Amygdala (tissue), 56 donors: ENCODE measurements at places on chromosomes 7 and 10.

DNA sequence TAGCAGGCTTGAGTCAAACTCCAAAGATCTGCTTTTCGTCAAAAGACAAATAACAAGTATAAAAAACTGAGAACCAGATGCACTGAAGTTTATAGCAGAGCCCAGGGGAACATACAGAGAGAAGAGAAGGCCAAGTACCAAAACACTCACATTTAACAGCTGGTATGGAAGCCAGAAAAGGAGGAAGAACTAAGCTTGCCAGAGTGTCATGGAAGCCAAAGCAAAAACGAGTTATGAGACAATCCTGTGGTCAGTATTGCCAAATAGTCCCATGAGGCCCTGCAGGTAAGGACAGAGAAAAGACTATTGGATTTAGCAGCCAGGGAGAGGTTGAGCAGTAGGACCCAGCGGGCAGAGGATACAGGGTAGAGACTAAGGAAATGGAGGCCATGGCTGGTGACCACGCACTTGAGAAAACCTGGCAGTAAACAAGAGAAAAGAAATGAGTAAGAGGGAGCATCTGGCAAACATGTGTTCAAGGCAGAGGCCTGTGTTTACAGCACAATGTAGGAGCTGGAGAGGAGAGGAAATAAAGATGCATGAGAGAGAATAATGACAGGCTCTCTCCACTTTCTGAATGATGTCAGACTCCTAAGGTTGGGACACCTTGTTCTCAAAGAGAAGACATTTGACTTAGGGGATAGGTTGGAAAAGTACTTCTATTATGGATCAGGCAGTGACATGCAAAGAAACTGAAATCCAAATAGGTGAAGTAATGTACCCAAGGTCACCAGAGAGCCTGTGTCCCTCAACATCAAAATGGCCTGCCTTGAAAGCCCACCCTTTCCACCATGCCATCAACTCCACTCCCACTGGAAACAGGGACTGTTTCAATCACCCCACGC lies 9.1 kb downstream of the CREB3L2 start:
- no peak for DNase-seq

GRCh38 chr10:17200001-17200911 lies 1.2 kb downstream of the TRDMT1 start:
- DNase-seq = no peak

- DNase-seq = no peak
Measured at GRCh38 chr7:141464551-141464950, 86.7 kb upstream of the AGK start.

DNA sequence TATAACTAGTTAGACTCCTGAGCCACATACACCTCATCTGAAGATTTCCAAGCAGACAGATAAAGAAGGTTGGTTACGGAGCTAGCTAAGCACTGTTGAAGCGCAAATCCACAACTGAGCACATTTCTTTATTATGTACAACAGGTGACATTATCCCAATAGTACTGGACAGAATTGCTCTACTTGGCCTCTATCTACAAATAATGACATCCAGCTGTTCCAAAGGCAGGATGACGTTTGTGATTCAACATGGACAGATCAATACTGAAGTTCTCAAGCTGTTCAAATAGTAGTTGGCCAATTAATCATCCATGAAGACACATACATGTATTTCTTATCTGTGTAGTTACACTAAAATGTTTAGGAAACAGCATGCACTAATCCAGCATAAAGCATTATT lies 101.0 kb downstream of the UBE2H start:
- DNase-seq = no peak

GRCh38 chr10:625333-625696 lies 64.2 kb downstream of the DIP2C start:
- DNase-seq = no peak

DNA sequence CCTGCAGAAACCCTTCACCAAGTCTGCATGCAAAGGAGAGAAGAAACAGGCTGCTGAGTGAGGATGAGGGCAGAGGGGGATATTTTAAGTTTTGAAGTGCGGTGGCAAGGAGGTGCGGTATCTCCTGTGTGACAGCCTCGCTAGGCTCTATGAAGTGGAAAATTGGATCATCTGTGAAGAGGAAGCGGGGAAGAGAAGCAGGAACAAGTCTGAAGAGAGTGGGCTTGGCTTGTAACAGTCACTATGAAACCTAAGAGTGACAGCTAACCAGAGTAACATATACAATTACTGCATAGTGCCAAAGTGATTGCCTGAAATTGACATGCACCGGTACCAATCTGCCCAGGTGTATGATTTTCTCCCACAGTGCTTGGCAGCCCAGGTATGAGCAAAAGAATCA lies 287.5 kb upstream of the KLF14 start:
- no peak for DNase-seq

- no peak for DNase-seq
Measured at GRCh38 chr10:97407211-97407951, 6.2 kb upstream of the RRP12 start.

- DNase-seq = no peak
Measured at GRCh38 chr7:95398155-95398940, 2.2 kb upstream of the PON3 start.

- no peak for DNase-seq
Measured at GRCh38 chr10:5537684-5538083, 12.9 kb downstream of the CALML3 start.

- DNase-seq = no peak
Measured at GRCh38 chr7:51139796-51140195, 176.8 kb downstream of the COBL start.

DNA sequence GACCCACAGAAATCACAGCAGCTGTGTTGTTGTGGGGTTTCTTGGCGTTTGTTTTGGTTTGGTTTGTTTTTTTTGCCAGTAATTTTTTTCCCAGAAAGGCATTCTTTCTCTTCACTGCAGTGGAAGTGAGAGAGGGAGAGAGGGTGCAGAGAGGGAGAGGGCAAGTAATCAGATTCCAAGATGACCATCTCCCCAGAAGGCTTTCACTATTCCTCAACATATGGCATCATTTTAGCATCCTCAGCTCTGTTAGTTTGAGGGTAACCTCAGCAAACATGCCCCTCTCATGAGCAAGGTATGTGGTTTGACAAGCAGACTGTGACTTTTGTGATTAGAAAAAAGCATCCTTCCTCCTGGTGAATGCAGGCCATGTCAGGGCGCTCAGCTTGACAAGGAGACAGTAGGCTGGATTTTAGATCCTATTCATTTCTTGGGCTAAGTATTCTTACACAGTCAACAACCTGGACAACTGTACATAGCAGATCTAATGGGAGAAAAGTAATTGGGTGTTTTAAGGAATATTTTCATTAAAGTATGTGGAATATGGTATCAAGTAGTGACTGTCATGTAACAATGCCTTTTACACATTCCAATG lies 86.3 kb upstream of the PIK3CG start:
- DNase-seq = no peak

DNA sequence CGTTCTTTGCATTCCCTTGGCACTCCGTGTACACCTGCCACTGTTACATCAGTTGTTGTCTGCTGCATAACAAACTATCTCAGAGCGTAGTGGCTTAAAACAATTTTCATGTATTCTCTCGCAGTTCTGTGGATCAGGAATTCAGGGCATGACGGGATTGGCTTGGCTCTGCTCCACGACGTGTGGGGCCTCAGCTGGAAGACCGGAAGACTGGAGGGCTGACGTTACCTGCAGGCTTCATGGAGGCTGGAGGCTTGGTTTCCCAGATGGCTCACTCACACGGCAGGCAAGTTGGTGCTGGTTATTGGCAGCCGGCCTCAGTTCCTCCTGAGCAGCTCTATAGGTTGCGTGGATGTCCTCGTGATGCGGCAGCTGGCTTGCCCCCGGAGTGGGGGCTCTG lies 25.5 kb downstream of the NYAP1 start:
- no peak for DNase-seq

DNA sequence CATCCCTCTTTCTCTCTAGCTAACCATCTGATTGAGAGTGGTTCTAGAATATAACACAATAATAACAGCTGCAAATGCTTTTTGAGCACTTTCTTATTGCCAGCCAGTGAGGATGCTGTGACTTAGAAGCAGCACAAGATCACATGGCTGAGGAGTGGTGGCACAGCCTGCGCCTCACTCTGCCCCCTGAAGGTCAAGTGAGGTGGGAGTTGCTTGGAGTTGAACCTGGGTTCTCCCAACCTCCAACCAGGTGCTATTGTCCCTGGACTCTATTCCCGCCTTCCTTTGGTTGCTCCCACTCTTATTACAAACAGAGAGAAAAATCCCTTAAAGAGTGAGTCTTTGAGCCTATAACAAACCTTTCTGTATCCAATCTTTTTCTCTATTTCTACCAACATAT lies 280.3 kb upstream of the PODXL start:
- no peak for DNase-seq

DNA sequence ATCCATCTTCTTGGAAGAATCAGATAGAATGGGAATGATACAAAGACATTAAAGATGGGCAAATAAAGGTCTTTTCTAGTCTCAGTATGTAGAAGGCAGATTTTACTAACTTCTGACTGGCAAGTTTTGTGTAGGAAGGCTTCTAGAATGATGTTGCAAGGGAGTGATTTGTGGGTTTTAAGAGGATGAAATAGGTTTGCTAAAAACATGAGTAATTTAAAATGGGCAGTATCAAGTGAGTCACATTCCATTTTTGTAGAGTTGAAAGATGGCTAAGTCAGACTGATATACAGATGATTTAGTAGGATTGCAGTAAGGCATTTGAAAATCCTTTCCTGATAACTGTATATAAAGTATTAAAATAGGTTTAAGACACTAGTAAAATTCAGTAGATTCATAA lies 777.4 kb downstream of the SORCS1 start:
- no peak for DNase-seq

DNA sequence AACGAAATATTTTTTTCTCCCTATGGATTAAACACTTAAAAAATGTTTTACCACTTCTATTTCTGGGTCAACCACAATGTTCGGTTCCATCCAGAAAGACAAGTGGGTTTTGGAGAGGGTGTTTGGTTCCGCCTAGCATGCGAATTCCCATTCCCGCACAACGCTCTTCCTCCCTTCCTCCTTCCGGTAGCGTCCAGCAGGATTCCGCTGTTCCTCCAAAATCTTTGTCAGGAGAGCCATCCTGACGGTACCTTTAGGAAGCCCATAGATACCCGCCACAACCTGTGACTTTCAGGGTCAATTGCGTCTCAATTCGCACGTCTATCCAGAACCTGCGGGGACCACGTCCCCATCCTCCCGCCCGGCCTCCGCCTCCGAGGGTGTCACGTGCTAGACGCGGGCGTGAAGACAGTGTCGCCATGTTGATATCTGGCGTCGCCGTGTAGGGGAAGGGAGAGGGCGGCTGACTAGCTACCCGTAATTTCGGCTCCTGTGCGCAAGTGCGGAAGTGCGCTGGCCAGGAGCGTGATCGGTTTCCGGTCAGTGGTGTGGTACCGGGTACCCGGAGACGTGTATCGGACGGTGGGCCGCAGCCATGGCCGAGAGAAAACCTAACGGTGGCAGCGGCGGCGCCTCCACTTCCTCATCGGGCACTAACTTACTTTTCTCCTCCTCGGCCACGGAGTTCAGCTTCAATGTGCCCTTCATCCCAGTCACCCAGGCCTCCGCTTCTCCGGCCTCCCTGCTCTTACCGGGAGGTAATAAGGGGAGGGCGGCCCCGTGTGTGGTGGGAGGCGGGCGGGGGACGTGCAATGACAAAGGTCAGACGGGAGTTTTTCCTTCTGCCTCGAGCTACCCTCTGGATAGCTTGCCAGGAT lies at the start of gene SEC23IP:
Gene SEC23IP (plus strand): TSS at position 543 of the 878 bp plus-strand sequence. CDS start 53 bp downstream, at position 596.
- peak; percentile 98 for DNase-seq

GRCh38 chr7:107951172-107951787 lies 51.7 kb downstream of the LAMB1 start:
- no peak for DNase-seq

DNA sequence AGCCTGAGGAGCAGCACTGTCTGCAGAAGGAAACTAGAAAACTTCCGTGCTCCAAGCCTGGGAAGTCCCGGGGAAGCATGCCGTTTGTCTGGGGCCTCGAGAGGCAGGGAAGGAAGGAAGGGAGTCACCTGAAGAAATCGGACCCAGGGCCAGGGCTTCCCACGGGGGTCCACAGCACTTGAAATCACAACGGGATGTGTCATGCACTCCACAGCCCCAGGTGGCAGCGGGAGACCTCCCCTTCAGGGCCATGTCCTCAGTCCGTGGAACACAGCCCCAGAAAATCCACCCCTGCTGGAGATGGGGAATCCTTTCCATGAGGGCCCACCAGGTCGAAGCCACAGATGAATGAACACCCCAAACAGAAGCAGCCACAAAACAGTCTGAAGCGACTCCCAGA lies 239.5 kb downstream of the MGMT start:
- no peak for DNase-seq

DNA sequence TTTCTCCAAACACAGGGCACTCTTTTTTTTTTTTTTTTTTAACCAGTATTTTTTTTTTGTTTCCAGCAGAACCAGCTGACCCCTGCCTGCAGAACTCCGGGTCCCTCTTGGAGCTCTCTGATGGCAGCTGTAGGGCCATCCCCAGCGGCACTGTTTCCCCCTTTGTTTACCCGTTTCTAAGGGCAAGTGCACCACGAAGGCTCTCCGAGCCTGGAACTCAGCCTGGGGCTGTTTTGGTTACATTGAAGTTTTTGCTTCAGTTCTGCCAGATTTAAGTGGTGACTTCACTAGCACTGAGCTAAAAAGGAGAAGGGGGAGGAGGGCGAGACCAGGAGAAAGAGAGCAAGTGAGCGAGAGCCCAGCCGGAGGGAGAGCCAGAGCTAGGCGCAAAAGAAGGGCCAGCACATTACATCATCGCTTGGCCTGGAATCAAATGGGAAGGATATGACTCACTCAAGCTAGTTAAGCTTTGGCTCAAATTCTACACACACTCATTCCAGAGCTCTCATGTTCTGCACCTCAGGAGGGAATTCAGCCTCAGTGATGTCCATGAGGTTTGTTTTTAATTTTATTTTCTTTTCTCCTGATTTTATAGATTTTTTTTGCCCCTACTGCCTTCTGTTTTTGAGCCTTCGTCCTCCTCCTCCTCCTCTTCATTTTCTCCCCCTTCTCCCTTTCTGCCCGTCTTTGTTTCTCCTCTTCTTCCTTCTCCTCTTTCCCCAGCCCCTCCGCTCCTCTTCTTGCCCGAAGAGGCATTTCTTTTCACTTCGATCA lies 272.3 kb downstream of the TRIL start:
- peak; percentile 70 for DNase-seq

- no peak for DNase-seq
Measured at GRCh38 chr10:5040010-5040673, 36.5 kb upstream of the AKR1C2 start.

DNA sequence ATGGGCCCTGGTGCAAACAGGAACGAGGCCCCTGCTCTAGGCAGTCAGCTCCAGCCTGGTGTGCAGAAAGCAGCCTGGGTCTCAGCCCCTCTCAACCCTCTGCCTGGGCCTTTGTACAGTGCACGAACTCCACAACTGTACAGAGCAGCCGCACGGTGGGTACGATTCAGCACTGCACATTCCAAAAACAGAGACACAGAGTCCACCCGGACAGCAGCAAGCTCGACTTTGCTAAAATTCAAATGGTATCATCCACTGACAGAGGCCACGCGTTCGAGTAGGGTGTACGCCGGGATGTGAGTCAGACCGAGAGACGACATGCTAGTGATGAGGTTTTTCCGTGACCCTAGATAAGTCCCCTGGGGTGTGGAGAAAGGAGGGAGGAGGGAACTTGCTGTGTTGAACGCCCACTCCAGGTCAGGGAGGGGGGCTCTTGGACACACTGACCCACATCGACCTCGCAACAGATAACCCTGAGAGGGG lies 65.6 kb upstream of the PDGFA start:
- no peak for DNase-seq

- DNase-seq = no peak
Measured at GRCh38 chr7:3730276-3730675, 429.2 kb downstream of the SDK1 start.
